RWPE2 (cell line): ENCODE measurements at places on chromosomes 5 and 9.
A peak's percentile ranks its signal among the peaks of the same experiment; 100 is the strongest.

GRCh38 chr9:99269416-99269815 lies 47.3 kb downstream of the SEC61B start:
- H3K4me1 ChIP-seq = no peaks in the 10 kb centered on the region
- no peak overlapping the region for H3K4me3 ChIP-seq
- H3K36me3 ChIP-seq = no peaks in the 10 kb centered on the region
- H3K27ac ChIP-seq = no peak overlapping the region
- DNase-seq = no peak
- no peaks in the 10 kb centered on the region for H3K27me3 ChIP-seq

DNA sequence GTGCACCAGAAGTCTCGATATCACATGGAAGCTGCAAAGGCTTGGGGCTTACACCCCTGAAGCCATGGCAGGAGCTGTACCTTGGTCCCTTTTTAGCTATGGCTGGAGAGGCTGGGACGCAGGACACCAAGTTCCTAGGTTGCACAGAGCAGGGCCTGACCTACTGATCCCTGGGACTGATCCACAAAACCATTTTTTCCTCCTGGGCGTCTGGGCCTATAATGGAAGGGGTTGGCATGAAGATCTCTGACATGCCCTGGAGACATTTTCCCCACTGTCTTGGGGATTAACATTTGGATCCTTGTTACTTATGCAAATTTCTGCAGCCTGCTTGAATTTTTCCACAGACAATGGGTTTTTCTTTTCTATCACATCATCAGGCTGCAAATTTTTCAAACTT lies 286.7 kb upstream of the PTPRD start:
- no peak overlapping the region for H3K4me3 ChIP-seq
- no peaks in the 10 kb centered on the region for H3K4me1 ChIP-seq
- H3K36me3 ChIP-seq = no peaks in the 10 kb centered on the region
- no peak for DNase-seq
- no peak overlapping the region for H3K27ac ChIP-seq
- peaks cover 11% of the 10 kb centered on the region for H3K27me3 ChIP-seq

DNA sequence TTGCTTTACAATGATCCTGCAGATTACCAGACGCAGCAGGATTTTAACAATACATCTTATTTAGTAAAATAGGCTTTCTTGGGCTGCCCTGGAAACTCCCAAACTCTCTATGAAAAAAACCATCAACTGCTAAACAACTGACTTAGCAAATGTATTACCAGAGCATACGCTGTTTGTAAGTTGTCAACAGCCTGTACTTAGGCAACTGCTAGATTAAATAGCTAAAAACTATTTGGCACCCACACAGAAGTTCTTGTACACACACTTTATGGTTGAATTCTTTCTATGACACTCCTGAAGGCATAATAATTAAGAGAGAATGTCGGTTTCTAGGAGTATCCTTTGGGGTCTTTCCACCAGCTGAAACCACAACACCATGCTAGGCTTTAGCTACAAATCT lies 123.9 kb downstream of the FBXO38 start:
- no peaks in the 10 kb centered on the region for H3K27me3 ChIP-seq
- H3K27ac ChIP-seq = no peak overlapping the region
- no peaks in the 10 kb centered on the region for H3K36me3 ChIP-seq
- no peaks in the 10 kb centered on the region for H3K4me1 ChIP-seq
- no peak overlapping the region for H3K4me3 ChIP-seq

- no peaks in the 10 kb centered on the region for H3K27me3 ChIP-seq
- H3K27ac ChIP-seq = no peak overlapping the region
- H3K36me3 ChIP-seq = peaks cover 58% of the 10 kb centered on the region
- H3K4me3 ChIP-seq = no peak overlapping the region
- peaks cover 12% of the 10 kb centered on the region for H3K4me1 ChIP-seq
Observed at GRCh38 chr9:101536938-101537337, 3.3 kb downstream of the RNF20 start.

DNA sequence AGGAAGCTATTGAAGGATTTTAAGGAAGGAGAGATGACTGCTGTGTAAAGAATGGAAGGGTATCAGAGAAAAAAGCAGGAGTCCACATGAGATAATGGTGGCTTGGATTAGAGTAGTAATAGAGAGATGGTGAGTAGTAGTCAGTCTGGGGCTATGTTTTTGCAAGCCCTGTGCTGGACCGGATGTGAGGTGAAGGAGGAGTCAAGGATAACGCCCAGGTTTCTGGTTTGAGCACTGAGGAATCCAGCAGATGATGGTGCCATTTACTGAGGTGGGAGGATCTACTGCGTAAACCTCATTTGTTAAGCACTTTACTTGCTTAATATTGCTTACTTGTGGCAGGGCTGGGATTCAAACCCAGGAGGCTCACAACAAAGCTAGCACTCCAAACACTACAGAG lies 1.1 kb downstream of the TIGD6 start:
- H3K27me3 ChIP-seq = no peaks in the 10 kb centered on the region
- peaks cover 19% of the 10 kb centered on the region for H3K36me3 ChIP-seq
- H3K4me1 ChIP-seq = peaks cover 16% of the 10 kb centered on the region
- H3K4me3 ChIP-seq = peak overlapping the region; percentile 60

GRCh38 chr9:92407818-92408217 lies 3.4 kb upstream of the OGN start:
- DNase-seq = no peak
- no peaks in the 10 kb centered on the region for H3K36me3 ChIP-seq
- no peaks in the 10 kb centered on the region for H3K27me3 ChIP-seq

DNA sequence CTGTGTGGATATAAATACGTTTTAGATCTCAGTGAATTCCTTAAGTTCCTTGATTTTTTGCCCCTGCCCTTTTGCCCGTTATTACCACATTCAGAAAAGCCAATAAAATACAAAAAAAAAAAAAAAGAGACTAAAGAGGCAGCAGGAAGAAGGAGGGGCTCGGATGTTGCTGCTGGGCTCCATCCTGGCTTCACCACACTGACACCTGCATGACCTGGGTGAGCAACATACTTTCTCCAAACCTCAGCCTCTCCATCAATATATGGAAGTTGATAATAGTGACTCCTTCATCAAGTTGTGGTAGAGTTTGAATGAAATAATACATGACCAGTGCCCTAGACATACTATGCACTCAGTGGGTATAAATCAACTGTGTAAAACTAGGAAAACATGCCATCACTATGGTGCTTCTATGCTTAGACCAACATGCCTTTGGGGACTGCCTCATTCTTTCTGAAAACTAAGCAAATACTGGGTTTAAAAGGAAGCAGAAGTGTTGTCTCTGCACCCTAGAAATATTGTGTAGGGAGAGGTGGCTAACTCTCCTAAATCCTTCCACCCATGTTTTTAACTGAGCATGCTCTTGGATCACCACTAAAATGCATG lies 243.0 kb downstream of the PIK3R1 start:
- no peaks in the 10 kb centered on the region for H3K27me3 ChIP-seq
- H3K4me3 ChIP-seq = no peak overlapping the region
- H3K4me1 ChIP-seq = peaks cover 13% of the 10 kb centered on the region
- no peak for DNase-seq
- H3K36me3 ChIP-seq = no peaks in the 10 kb centered on the region

DNA sequence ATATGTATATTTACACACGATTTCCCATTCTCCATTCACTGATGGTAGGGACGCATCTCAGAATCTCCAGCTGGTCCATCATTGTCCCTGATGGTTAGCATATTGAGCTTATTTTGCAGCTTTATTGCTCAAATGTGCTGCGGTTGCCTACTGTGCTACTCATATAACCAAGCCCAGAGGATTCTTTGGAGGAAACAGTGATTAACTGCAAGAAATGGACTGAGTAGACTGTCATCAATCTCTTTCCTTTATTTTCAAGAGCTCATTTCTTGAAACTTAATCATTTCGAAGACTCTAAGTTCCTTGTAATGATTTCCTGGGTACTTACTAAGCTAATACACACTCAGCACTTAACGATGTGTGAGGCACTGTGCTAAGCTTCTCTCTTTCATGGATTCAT lies 119.0 kb downstream of the MAT2B start:
- H3K27me3 ChIP-seq = no peaks in the 10 kb centered on the region
- no peak for DNase-seq
- H3K36me3 ChIP-seq = no peaks in the 10 kb centered on the region
- no peak overlapping the region for H3K27ac ChIP-seq
- H3K4me3 ChIP-seq = no peak overlapping the region
- no peaks in the 10 kb centered on the region for H3K4me1 ChIP-seq

DNA sequence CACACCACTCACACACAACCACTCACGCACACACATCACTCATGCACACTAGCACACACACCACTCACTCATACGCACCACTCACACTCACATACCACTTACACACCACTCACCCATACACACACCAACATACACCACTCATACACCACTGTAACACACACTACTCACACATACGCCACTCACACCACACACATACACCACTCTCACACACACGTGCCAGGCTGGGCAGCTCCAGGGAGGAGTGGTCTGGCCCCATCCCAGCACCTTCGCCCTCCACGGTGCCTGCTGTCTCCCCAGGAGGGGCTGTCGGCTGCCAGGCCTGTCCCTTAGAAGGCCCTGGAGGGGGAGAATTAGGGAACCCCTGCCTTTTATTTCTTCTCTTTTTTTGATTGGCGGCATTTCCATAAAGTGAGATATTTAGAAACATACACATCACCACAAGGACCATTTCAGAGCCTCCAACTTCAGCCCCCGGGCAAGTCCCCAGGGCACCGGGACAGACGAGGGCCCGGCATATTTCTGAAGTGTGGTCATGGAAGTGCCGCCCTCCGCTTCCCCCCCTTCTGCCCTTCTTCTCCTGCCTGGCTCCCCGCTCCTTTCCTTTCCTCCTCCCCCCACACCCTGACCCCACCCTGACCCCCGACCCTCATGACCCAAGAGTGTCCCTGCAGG lies 6.3 kb upstream of the ASB6 start:
- DNase-seq = no peak
- no peaks in the 10 kb centered on the region for H3K27me3 ChIP-seq
- no peaks in the 10 kb centered on the region for H3K4me1 ChIP-seq
- H3K27ac ChIP-seq = no peak overlapping the region

DNA sequence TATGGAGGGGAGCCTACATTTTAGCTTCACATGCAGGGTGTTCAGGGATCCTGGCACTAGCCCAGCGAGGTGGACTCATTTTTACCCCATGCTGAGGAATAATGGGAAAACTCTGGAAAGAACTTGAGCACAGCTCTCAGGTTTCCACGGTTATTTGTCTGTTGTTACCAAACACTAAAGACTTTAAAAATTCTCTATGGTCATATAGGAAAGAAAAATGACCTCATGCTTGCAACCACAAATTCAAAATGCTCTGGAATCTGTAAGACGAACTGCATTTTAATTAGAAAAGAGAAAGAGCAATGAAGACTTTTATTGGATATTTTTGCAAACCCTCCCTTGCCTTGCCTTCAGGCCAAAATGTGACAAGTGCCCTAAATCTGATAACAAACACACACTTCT lies 606.9 kb downstream of the EBF1 start:
- no peak for DNase-seq
- H3K4me1 ChIP-seq = no peaks in the 10 kb centered on the region
- H3K4me3 ChIP-seq = no peak overlapping the region
- no peak overlapping the region for H3K27ac ChIP-seq
- H3K27me3 ChIP-seq = no peaks in the 10 kb centered on the region
- no peaks in the 10 kb centered on the region for H3K36me3 ChIP-seq

GRCh38 chr5:6449465-6450158 lies 953 bp downstream of the UBE2QL1 start:
- H3K36me3 ChIP-seq = no peaks in the 10 kb centered on the region
- no peaks in the 10 kb centered on the region for H3K4me1 ChIP-seq
- no peak overlapping the region for H3K27ac ChIP-seq
- DNase-seq = no peak
- H3K4me3 ChIP-seq = peak overlapping the region; percentile 21

- H3K36me3 ChIP-seq = no peaks in the 10 kb centered on the region
- no peak overlapping the region for H3K27ac ChIP-seq
- H3K4me1 ChIP-seq = no peaks in the 10 kb centered on the region
- no peak for DNase-seq
Observed at GRCh38 chr9:123426406-123426805, 70.4 kb downstream of the CRB2 start.

- peaks cover 33% of the 10 kb centered on the region for H3K4me1 ChIP-seq
- no peak overlapping the region for H3K4me3 ChIP-seq
- DNase-seq = no peak
- H3K27me3 ChIP-seq = no peaks in the 10 kb centered on the region
- peak overlapping the region; percentile 68 for H3K27ac ChIP-seq
- peaks cover 59% of the 10 kb centered on the region for H3K36me3 ChIP-seq
Observed at GRCh38 chr5:57219386-57219785, 45.5 kb downstream of the GPBP1 start.

DNA sequence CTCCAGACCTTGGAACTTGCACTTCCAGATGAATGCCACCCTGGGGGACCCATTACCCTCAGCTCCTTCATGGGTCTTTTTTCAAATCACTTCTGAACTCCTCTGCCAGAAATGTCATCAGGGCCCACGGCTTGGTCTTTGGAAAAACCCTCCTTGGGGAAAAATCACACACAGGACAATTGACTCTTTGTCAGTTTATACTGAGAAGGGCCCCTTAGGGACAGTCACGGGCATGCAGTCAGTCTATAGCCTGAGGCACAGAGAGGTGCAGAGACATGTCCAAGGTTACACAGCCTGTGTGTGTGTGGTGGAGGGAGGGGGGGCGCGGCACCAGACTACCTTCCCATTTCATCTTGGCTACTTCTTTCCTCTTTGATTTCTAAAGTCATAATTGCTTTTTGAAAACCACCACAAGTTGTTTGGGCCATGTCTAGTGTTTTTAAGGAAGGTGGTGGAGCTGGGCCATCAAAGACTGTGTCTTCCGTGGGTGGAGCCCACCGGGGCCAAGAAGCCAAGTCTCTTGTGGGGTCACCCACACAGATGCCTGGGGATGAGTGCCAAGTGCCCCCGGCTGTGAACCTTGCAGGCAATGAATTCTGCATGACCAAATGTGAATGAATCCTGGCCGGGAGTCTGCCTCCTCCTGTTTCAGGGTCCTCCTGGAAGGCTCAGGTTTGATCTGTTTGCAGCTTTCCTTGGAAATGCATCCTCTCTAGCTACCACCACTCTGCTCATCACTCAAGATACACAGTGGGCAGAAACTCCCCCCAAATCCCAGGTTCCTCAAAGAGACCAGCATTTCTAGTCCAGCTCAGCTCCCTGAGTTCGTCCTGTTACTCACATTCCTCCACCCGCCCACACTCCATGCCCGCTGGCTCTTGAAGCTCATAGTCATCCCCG lies 200.1 kb upstream of the TBC1D2 start:
- H3K27me3 ChIP-seq = no peaks in the 10 kb centered on the region
- DNase-seq = no peak
- no peak overlapping the region for H3K27ac ChIP-seq
- H3K4me1 ChIP-seq = peaks cover 6% of the 10 kb centered on the region
- H3K4me3 ChIP-seq = no peak overlapping the region
- H3K36me3 ChIP-seq = no peaks in the 10 kb centered on the region

- H3K36me3 ChIP-seq = no peaks in the 10 kb centered on the region
- no peak for DNase-seq
- no peak overlapping the region for H3K4me3 ChIP-seq
- no peak overlapping the region for H3K27ac ChIP-seq
- H3K27me3 ChIP-seq = peaks cover 4% of the 10 kb centered on the region
- no peaks in the 10 kb centered on the region for H3K4me1 ChIP-seq
Observed at GRCh38 chr9:18017136-18017535, 438.3 kb downstream of the SH3GL2 start.

DNA sequence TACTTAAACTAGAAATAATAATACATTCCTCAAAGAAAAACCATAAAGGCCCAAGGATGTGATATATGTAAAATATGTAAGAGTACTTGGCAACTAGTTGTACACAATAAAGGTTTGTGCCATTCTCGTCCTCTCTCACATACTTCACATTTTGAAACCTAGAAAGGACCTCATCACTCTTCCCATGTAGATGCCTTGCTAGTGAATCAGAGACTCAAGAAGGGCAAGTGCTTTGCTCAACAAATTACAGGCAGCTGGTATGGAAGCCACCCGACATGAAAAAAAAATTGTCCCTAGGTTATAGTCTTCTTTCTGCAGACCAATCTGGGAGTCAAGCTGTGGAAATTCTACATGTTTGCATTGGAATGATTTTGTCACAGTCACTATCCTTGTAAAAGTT lies 31.7 kb downstream of the ADRB2 start:
- H3K27me3 ChIP-seq = no peaks in the 10 kb centered on the region
- H3K36me3 ChIP-seq = no peaks in the 10 kb centered on the region
- H3K4me1 ChIP-seq = no peaks in the 10 kb centered on the region
- no peak overlapping the region for H3K4me3 ChIP-seq
- DNase-seq = no peak
